AG10803 (cell line): ENCODE measurements at places on chromosomes 7 and 10.

GRCh38 chr10:105682911-105683310, 1041.8 kb downstream of the SORCS3 start:
- no peak for DNase-seq

DNA sequence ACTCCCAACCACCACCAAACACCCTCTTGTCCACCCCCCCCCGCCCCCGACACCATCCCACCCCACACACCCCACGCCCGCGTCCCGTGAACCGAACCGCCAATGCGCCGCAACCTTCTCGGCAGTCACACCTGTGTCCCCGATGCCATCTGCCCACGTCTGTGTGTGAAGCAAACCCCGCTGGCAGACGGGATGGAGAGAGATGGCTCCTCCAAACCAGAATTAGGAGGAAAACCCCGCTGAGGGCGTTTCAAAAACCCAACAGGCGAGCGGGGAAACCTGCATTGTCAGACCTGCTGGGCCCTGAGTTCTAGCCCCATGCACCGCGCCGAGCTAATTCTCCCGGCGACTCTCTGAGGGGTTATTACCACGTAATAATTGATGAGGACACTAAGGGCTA, 28.6 kb upstream of the KCNK18 start:
- DNase-seq = no peak

- DNase-seq = peak; percentile 8
These were observed 660 bp downstream of the ANKRD16 start for GRCh38 chr10:5888843-5889623.

DNA sequence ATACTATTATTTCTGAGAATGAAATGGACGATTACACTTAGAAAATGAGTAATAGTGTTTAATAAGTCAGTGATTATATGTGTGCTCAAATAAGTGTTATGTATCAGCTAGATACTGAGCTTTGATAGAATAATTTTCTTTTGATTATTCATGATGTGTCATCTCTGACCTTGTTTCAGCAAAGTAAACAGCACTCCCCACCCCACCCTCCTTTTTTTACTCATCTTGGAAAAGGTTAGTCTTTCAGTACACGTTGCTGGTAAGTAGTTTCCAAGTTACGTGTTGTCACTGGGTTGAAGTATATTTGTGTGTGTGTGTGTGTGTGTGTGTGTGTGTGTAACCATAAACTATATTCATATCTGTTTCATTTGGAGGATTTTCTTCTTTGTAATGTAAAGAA, 84.1 kb downstream of the GNAI1 start:
- peak; percentile 42 for DNase-seq

- peak; percentile 73 for DNase-seq
These were observed 1.7 kb upstream of the CCDC201 start for GRCh38 chr7:45874408-45875131.

DNA sequence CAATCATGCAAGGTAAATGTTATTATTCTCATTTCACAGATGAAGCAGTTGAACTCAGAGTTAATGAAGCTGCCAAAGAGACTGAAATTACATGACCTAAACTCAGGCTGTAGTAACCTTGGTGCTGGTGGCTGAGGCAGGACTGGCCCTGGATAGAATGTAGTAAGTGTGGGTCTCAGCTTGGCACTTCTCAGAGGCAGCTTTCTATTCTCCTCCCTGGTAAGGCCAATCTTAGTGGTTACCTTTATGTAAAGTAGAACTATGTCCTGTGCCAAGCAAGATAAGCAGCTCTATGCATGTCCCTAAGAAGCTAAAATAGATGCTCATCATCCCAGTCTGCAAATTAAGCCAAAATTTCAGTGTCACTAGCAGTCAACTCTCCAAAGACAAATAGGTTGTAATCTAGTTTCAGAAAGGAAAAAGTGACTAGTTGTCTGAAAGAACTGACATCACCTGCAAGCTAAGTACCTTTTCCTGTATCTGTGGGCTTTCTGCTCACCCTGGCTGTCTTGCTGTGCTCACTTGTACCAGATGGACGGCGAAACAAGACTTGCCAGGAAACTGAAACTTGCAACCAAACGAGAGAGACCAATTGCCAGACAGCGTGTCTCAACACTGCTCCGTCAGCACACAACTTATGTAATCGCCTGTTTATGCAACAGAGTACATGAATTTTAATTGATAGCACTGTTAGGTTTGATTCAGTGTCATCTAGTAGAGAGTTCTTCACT, 43.7 kb downstream of the CH25H start:
- peak; percentile 86 for DNase-seq

DNA sequence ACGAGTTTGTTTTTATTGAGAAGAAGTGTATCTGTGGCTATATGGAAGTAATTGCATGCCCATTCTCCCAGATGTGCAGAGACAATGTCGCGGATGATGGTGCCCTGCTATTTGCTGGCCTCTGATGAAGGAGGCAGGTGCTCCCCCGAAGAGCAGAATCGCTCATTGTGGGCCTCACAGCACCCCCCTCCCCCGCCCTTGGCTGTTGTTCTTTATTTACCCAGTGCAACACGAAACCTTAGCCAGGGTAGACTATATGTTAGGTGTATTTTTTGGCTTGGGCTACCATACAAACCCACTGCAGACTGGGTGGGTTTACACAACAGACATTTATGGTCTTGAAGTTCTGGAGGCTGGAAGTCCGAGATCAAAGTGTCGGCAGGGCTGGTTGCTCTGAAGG, 3.4 kb upstream of the ADCY1 start:
- no peak for DNase-seq

- no peak for DNase-seq
These were observed 140.1 kb downstream of the DNAJB6 start for GRCh38 chr7:157476654-157477549.

DNA sequence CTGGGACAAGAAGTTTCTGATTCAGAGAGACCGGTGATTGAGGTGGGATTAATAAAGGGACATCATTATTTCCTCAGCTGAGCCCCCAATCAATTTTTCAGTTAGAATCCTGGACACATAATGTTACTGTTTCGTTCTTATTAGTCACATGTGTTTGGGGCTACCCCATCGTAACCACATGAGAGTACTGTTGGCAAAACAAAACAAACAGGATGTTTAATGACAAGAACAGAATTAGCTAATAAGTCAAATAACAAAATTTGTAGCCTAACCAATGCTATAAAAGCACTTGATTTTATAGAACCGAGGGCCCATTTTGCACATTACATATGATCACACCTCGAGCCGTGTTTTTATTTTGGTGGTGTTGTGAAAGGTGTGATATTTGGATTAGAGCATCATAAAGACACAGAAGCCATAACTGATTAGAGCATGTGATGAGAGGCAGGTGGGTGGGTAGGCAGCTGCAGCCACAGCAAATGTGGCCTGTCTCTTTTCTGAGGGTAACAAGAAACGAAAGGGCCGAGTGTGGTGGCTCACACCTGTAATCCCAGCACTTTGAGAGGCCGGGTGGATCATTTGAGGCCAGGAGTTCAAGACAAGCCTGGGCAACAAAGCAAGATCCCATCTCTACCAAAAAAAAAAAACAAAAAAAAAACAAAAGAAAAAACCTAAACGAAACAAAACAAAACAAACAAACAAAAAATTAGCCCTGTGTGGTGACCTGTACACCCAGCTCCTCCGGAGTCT, 1.8 kb upstream of the VWC2 start:
- no peak for DNase-seq

GRCh38 chr10:58842860-58843376, 330.2 kb downstream of the BICC1 start:
- no peak for DNase-seq
